ENCODE measurements at places on chromosomes 5 and 9. TPM values are rescaled to one million over a fixed set of nuclear protein-coding genes. Genes with fewer than 3 reads are reported as not detected.

- DNase-seq = peak; percentile 16
These were observed 5.7 kb upstream of the GAPVD1 start for GRCh38 chr9:125255781-125256391.

DNA sequence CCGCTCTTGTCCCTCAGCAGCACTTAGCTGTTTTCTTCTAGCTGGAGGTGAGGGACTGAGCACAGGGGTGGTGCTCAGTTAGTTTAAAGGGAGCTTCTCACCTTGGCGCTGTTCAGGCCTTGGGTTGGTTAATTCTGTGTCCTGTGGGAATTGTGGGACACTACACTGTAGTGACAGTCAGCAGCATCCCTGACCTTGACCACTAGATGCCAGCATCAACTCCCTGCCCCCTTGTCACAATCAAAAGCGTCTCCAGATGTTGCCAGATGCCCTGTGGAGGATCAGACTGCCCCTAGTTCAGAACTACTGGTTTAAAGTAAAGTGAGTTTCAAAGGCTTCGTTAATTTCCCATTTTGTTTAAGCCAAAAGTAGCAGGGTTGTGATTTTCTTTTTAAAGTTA, 65.5 kb upstream of the DMRT3 start:
- no peak for DNase-seq

DNA sequence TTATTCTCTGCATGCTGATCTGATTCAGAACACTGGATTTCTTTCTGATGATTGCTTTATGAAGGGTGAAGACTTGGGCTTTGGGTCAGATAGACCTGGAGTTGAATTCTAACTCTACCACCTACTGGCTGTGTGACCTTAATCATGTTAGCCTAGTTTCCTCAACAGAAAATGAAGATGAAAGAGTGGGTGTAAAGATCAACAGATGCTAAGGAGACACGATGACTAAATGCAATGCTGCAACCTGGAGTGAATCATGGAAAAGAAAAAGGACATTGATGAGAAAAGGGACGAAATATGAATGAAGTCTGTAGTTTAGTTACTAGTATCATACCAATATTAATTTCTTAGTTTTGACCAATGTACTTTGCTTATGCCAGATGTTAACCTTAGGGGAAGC, 27.8 kb upstream of the DENND1A start:
- no peak for DNase-seq

GRCh38 chr5:180718810-180719453, 20.9 kb downstream of the OR2Y1 start:
- DNase-seq = peak; percentile 6

- no peak for DNase-seq
These were observed 1955.5 kb downstream of the MAT2B start for GRCh38 chr5:165460911-165461310.

FAM78A gene
- total RNA-seq = 0.73 TPM

C6 gene
- 4.6 TPM for total RNA-seq

PCDHGA4 gene
- total RNA-seq = 10.5 TPM

GABRA1 gene
- 0.77 TPM for total RNA-seq

ADAMTS6 gene
- 0.91 TPM for total RNA-seq

Data from prostate gland (tissue), 2 donors.